ENCODE measurements at places on chromosomes 16 and 17. TPM values are rescaled to one million over a fixed set of nuclear protein-coding genes. Genes with fewer than 3 reads are reported as not detected.

TMED6 gene
- not detected for total RNA-seq

- DNase-seq: no peak
Observed at GRCh38 chr17:35713069-35713728, 18.2 kb upstream of the RASL10B start.

GRCh38 chr16:75074920-75075687 lies 41.5 kb downstream of the LDHD start:
- DNase-seq: peak; percentile 64

DNA sequence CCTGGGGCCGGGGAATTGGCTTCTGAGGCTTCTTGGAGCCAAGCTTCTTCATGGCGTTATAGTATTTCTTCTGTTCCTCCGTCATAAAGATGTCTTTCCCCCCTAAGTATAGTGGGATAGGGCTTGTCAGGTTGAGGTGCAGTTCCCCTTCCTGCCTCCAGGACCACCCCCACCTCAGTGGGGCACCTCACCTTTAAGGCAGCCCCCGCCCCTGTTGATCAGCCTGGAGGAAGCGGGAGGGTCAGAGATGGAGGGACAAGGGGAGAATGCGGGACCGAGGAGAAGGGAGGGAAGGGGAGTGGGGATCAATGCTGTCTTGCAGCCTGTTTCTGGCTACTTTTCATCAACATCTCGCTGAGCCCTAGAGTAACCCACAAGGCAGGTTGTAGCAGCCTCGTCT lies 11.6 kb upstream of the CD79B start:
- no peak for DNase-seq

NPIPA3 gene
- 0.77 TPM for total RNA-seq

DNA sequence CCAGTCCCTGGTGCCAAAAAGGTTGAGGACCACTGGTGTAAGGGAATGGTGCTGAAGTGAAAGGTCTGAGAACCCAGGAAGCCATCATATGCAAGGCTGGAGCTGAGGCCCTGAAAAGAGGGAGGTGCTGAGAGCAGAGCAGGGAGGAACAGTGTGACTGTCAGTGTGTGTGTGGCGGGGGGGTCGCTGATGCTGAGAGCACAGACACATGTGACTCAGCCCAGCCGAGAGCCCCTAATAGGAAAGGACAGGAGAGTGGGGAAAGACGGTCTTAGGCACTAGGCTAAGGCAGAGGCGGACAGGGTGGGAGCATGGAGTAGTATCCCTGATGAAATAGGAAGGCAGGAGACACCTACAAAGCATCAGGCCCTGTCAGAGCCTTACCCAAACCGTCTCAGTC lies 1.2 kb downstream of the B9D1 start:
- peak; percentile 26 for DNase-seq

DNA sequence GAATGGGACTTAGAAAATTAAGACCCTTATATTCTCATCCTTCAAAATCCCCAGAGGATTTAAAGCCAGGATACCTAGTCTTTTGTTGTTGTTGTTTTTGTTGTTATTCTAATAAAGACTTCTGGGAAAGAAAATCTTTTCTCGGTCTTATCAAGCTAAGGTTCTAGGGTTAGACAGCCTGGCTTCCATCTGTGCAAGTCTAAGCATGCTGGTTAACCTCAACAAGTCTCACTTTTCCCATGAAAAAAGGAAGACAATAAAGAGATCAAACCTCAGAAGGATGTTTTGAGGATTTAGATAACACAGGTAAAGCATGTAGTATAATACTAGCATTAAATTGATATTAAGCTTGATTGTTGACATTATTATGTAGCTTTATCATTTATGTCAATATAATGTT lies 486.4 kb upstream of the SOX9 start:
- no peak for DNase-seq

DNA sequence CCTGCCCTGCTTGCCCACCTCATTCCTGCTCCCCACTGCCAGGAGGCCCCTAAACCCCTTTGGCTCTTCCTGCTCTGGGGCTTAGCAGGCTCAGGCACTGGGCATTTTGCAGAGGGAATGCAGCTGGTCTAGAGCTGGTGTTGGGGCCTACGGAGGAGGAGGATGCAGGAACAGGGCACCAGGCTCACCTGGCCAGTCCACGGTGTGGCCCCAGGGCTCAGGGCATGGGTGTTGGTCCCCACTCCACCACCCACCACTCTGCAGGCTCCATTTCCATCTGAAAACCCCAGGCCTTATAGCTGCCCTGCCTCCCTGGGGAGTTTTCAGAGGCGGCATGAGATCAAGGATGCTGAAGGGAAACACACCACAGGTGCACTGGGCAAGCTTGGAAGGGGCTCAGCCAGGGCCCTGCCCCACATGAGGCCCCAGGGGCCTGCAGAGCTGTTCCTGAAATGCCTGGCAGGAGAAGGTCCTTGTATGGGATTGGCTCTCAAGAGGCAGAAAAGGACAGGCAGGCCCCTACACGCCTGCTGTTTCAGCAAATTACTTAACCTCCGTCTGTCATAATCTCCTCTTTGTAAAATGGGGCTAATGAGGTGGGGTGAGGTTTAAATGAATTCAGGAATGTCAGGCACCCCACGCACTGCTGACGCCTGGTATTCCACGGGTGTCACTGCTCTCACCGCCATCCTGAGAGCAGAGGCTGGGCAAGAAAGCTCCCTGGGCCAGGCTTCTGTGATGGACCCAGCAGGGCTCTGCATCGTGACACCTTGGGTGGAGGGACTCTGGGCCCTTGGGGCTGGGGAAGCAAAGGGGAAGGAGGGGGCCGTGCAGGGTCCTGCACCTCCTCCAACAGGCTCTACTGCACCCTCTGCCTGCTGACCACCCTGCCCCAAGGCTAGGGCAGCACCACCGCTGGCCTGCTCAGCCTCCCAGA lies 9.3 kb downstream of the SLC47A2 start:
- DNase-seq: no peak

KRT9 gene
- total RNA-seq: not detected

KRT25 gene
- total RNA-seq: not detected

CCL4 gene
- 0.86 TPM for total RNA-seq

DNA sequence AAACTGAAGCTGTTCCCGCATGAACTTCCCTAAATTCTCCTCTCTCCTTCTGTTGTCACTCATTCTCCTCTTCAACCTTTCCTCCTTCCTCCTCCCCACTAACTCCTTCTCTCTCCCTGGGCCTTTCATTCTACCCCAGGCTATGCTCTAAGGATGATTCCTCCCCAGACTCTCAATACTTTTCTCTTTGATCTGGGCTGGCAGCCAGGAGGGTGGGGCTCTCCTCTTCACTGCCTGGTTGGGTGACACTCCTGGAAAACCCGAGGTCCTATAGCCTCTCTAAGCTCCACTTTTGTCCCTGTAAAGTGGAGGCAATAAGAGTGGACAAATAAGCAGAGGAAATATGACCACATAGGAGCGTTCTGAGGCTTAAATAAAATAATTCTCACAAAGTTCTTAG lies 46.2 kb downstream of the HSD17B2 start:
- DNase-seq: no peak

DNA sequence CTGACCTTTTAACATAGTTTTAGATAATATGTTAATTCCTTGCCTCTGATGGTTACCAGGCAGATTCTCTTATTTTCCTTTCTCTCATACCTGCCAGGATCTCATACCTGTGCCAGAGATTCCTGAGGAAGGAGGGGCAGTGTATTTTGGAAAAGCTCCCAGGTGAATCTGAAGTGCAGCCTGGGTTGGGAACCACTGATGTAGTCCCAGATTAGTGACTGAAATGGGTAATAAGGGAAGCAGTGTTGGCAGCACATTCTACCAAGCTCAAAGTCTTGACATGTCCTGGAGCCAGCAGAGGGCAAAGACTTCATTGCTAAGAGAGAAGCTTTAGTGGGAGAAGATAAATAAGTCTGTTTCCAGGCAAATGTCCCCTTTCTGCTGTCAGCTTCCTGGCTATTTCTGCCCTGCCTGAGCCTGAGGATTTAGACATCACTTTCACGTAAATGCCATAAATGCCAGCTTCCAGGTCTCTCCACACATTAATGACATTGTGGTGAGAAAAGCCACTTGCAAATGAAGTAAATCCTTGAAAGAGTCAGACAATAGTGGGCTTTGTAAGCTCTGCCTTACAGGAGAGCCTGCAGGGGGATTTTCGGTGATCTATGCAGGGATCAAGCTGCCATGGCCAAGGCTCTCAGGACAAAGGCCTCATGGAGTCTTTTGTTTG lies 40.9 kb upstream of the C16orf78 start:
- no peak for DNase-seq

GRCh38 chr17:72176951-72177660 lies 56.3 kb downstream of the SOX9 start:
- no peak for DNase-seq

BOLA2 gene
- 1.4 TPM for total RNA-seq

DNA sequence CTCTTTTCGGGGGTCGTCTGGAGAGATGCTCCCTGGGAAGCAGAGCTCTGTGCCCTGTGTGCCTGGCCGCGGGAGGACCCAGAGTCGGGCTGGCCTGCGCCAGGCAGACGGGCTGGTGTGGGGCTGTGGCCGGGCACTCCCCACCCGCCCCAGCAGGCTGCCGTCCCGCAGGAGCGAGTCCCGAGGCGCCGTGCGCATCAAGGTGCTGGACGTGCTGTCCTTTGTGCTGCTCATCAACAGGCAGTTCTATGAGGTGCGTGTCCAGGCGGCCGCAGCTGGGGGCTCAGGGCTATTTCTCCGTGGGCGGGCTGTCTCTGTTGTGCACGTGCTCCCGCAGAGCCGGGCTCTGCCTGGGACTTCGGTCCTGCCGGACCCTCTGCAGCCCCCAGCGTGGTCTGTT lies 15.0 kb downstream of the TSC2 start:
- DNase-seq: no peak

GLIS2 gene
- total RNA-seq: 29.2 TPM

PRKCB gene
- total RNA-seq: 4.1 TPM

- no peak for DNase-seq
Observed at GRCh38 chr17:35117984-35118383, 1.7 kb downstream of the RAD51D start.

GRCh38 chr16:2749476-2749875 lies 3.0 kb upstream of the SRRM2 start:
- DNase-seq: no peak

GPRC5C gene
- total RNA-seq: 25.9 TPM

LDHD gene
- 26.6 TPM for total RNA-seq

- no peak for DNase-seq
Observed at GRCh38 chr17:76670020-76670717, 26.6 kb upstream of the ST6GALNAC1 start.

- DNase-seq: no peak
Observed at GRCh38 chr17:41335747-41336146, 14.9 kb downstream of the KRT33A start.

- peak; percentile 70 for DNase-seq
Observed at GRCh38 chr17:18258356-18259038, at the start of gene FLII. TSS of gene FLII (minus strand) at chr17:18258738. CDS start at chr17:18258690, 48 bp downstream.

- DNase-seq: no peak
Observed at GRCh38 chr17:75737133-75737962, 16.1 kb downstream of the ITGB4 start.

GRCh38 chr17:65530523-65531255 lies 30.8 kb downstream of the AXIN2 start:
- no peak for DNase-seq

- DNase-seq: no peak
Observed at GRCh38 chr17:66441101-66441661, 138.8 kb downstream of the PRKCA start.

DNA sequence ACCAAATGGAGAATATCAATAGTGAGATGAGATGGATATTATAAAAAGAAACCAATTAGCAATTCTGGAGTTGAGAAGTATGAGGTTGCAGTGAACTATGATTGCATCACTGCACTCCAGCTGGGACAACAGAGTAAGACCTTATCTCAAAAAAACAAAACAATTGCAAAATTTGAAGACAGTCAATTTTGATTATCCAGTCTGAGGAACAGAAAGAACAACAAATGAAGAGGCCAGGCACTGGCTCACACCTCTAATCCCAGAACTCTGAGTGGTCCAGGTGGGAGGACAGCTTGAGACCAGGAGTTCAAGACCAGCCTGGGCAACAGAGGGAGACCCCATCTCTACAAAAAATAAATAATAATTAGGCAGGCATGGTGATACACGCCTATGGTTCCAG lies 35.0 kb downstream of the USP32 start:
- DNase-seq: no peak

DNA sequence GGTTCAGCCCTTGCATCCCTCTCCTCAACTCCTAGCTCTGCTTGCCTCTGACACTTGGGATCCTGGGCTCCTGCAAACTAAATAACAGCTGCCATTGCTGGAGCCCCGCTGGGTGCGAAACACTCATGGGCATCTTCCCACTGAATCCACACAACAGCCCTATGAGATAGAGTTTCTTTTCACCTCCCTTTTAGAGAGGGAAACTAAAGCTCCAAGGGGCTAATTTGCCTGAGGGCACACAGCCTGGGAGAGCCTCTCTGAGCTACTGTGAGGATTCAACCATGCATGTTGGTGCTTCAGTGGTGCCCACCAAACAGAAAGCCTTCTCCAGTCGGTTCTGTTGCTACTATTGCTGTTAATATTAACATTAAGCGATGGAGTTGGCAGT lies 4.0 kb downstream of the ACBD4 start:
- DNase-seq: no peak

GRCh38 chr16:81786868-81787267 lies 7.8 kb downstream of the PLCG2 start:
- no peak for DNase-seq

HSD11B2 gene
- total RNA-seq: 1.6 TPM

- DNase-seq: no peak
Observed at GRCh38 chr17:5429191-5429887, 9.4 kb downstream of the RPAIN start.

ANKS4B gene
- total RNA-seq: not detected

- peak; percentile 68 for DNase-seq
Observed at GRCh38 chr17:10316801-10317542, 55.8 kb downstream of the MYH13 start.

GRCh38 chr17:31488982-31489294 lies 97.5 kb downstream of the RAB11FIP4 start:
- no peak for DNase-seq

PRAC2 gene
- not detected for total RNA-seq

DNA sequence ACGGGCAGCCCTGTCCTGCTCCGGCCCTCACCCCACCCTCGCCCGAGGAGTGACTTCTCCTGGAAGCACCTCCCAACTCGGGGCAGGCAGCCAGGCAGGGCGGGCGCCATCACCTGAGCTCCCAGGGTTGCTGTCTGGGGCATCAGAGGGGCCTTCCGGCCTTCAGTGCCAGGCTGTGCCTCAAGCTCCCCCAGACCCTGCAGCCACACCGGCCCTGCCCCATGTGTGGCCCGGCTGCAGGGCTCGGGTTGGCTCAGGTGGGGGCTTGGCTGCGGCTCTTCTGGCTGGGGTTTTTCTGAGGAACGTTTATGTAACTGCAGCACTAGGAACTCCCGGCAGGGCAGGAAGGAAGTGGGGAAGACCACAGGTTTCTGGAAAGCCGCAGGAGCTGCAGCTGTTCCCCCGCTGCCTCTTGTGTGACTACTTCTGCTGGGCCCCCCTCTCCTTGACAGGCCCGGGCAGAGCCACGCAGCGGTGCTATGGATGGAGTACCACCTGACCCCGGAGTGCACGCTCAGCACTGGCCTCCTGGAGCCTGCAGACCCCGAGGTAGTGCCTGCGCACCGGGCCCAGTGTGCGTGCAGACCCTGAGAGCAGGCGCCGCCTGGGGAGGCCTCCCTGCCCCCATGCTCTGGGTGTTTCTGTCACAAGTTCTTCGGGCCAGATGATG lies 45.6 kb downstream of the PRMT7 start:
- no peak for DNase-seq

GRCh38 chr17:42402117-42402516 lies 13.9 kb upstream of the STAT3 start:
- DNase-seq: no peak

- DNase-seq: no peak
Observed at GRCh38 chr17:601244-601925, 113.3 kb downstream of the VPS53 start.

All from left cardiac atrium (tissue), 4 donors.